ENCODE measurements at places on chromosomes 3 and 15.

DNA sequence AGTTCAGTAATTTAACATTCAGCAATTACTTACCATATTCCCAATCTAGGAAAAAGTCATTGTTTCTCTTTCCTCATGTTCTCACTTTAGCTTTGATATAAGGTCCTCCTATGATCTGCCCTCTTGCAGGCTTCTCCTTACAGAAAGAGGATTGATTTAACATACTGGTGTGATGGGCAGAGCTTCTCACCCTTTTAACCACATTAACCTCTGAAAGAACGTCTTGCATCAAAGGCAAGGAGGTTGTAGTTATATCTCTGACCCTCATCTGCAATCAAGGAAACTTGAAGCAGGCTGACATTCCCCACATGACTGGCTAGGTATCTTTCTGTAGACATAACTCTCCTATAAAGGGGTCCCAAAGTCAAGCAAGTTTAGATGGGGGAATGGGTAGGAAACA is 39.5 kb downstream of the BTLA start:
- peak; percentile 32 for DNase-seq

GRCh38 chr3:110027446-110028080 is 690.2 kb upstream of the DPPA4 start:
- DNase-seq, result no peak

DNA sequence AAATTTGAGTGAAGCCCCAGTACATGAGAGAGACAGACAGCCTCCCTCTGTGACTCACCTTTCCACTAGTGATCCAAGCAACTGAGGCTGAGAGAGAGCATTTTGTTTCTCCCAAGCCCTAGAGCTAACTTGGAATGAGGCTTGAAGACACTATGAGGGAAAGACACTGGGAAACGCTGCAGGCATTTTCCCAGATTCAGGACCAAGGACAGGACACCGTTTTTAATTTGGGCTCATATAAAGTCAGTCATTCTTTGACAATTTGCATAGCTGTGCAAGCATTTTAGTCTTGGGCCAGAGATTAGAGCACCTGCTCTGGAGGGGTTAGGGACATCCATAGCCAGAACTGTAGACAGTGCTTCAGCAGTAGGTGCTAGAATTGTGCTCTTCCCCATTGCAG is 249.0 kb downstream of the AGBL1 start:
- no peak for DNase-seq

GRCh38 chr3:22326305-22326704 is 575.3 kb upstream of the ZNF385D start:
- DNase-seq, result no peak

DNA sequence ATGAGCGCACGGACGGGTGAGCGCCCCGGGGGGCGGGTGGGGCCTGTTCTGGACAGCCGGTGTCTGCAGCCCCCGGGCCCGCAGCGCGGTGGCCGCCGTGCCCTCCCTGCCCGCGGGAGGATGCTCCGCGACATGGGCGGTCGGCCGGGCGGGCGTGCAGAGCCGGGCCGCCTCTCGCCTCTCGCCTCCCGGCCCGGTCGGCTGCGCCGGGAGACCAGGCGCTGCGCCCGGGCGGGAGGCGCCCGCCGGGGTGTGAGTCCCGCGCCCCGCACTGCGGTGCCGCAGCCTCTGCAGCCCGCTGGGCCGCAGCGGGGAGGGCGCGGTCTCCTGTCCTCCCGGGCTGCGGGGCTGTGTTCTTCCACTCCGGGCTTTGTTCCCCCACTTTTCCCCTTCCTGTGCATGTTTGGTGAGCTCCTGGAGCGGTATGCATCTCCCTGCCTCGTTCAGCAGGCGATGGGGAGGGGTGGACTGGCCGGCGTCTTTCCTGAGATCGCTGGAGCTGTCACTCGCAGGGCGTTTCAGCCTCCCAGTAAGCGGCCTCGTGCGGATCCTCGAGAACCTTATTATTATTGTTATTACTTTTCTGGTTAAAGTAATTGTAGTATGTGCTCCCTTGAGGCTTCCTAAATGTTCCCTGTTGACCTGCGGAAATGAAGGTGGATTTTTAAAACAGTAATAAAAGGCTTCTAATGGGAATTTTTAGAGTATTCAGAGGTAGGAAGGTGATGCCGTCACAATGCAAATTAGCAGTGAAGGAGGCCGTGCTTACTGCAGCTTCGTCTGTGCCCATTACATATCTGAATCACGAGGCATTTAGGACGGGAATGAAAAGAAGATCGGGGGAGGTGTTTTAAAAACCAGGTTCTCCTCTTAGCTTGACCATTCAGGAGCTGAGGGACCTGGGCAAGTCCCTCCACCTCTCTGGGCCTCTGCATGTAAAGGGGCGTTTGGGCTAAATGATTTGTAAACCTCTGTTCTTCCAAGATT is 593 bp downstream of the TMOD2 start:
- peak; percentile 54 for DNase-seq

DNA sequence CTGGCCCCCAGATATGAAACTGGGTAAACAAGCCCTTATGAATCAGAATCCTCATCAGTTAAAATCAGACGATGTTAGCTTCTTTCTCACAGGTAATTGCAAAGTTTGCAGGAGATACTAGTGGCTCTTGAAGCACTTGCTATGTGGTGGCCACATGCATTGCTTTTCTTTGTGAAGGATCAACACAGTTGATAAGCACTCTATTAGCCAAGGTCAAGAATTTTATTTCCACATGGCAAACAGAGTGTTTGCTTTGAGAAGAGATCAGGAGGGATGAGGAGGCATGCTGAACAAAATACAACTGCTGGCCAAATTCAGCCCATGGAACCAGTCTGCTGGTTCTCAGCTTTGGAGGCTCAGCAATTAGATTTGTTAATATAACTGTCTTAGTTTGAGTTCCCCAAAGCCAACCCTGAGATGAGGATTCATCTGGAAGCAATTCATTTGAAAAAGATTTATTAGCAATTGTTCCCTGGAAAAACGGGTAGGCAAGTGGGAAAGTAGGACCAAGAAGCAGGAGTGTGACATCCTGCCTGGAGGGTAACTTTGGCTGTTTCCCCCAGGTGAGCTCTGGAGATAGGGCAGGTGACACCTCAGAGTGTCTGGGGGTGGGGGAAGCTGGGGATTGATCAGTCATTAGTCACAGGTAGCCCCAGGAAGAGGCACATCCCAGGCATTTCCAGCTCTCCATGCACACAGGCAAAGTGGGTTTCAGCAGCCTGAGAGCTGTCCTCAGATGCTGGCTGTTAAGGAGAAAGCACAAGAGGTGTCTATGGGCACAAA is 180.3 kb downstream of the ABHD5 start:
- no peak for DNase-seq

GRCh38 chr15:73125219-73125618 is 73.0 kb downstream of the NEO1 start:
- DNase-seq, result no peak

DNA sequence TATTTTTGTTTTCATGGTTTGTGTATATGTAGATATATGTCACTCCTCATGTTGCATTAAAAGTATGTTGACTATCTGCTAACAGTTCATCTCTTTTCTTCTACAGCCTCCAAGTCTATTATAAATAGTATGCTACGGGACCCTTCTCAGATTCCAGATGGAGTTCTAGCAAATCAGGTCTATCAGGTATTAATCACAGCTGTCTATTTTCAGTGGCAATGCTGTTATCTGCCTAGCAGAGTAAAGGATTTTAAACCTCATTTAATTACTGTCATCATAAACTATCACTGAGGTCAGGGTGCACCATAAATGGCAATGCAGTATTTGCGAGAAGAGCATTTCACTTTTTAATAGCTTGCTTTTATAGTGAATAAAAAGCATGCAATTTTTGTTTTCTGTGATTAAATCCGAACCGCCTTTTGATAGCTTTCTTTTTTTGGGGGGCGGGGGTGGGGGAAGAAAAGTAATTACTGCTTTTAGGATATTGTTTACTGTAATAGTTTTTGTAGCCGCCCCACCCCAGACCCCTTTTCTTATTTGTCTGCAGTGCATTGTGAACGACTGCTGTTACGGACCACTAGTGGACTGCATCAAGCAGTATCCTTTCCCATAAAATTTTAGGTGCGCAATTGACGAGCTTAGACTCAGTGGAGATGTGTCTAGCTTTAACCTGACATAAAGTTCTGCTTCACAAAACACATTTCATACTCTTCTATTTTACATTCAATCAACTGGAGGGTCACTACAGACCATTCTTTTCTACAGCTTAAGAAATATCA is 112.3 kb downstream of the CDIN1 start:
- DNase-seq, result no peak

GRCh38 chr15:31499236-31499952 is 172.8 kb downstream of the KLF13 start:
- DNase-seq, result no peak

- peak; percentile 36 for DNase-seq
Observed at GRCh38 chr3:187112934-187113793, 26.1 kb downstream of the RPL39L start.

GRCh38 chr15:57708047-57708446 is 1.5 kb downstream of the POLR2M start:
- no peak for DNase-seq

- peak; percentile 41 for DNase-seq
Observed at GRCh38 chr3:19254189-19254588, 105.9 kb downstream of the KCNH8 start.

DNA sequence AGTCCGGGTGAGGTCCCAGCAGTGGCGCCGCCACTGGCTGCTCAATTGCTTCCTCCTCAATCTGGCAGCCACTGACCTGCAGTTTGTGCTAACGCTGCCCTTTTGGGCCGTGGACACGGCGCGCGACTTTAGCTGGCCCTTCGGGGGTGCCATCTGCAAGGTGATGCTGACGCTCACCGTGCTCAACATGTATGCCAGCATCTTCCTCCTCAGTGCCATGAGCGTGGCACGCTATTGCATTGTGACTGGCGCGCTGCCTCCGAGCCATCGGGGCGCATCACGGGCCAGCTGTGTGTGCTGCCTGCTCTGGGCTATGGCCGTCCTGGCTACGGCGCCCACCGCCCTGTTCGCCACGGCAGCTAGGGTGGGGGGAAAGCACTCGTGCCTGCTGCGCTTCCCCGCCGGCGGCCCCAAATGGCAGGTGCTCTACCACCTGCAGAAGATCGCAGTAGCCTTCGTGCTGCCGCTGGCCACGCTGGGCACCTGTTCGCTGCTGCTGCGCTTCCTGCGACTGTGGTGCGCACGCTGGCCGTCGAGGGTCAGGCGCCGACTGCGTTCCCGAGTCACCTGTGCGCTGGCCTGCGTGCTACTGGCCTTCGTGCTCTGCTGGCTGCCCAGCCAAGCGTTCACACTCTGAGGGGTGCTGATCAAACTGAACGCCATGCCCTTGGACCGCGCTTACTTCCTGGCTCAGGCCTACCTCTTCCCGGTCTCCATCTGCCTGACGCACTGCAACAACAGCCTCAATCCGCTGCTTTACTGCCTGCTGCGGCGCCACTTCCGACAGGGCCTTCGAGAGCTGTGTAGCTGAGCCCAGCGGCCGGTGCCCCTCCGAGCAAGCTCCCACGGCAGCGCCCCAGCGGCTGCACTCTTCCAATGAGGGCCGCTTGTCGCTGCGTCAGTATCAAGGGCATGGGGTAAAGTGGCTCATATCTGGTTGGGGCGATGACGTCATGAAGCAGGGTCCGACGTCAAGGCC is 20.3 kb upstream of the ADAMTS7 start:
- DNase-seq, result no peak

- no peak for DNase-seq
Observed at GRCh38 chr3:149449182-149449581, 25.3 kb upstream of the TM4SF4 start.

DNA sequence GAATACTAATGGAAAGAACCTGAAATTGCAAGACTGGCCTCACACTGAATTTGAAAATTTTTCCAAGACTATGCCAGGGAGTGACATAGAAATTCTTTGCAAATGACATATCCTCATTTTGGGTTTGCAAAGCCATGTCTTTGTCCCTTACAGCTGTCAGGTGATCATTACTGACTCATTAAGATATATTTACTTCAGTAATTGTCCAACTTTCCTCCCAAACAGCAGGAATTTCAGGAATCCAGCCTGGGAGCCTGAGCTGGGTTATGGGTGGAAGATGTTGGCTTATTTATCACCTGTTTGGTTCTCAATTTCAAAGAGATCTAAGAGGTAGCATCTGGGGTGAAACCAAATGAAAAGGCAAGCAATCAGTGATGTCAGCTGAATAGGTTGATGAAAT is 111.6 kb upstream of the ACP3 start:
- no peak for DNase-seq

GRCh38 chr15:45276831-45277230 is 24.8 kb downstream of the SLC28A2 start:
- peak; percentile 39 for DNase-seq

DNA sequence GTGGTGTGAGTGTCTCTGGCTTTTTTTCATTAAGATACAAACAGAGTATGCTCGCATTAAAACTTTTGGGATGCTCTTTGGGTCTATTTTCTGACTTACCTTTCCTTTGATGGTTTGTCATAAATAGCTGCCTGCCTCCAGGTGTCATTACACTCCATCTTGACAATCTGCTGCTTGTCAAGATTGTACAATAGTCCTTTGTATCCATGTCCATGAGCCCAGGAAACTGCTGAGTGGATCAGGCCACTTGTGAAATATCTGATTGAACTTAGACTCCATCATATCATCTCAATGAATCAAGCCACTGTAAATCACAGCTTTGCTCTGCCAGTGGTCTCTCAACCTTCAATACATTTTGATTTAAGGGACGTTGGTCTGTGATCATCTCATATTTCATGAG is 135.2 kb downstream of the ECT2 start:
- DNase-seq, result no peak

All from common myeloid progenitor, CD34-positive (primary cell).